ENCODE measurements at places on chromosomes 7 and 10. TPM values are rescaled to one million over a fixed set of nuclear protein-coding genes. Genes with fewer than 3 reads are reported as not detected.

DNA sequence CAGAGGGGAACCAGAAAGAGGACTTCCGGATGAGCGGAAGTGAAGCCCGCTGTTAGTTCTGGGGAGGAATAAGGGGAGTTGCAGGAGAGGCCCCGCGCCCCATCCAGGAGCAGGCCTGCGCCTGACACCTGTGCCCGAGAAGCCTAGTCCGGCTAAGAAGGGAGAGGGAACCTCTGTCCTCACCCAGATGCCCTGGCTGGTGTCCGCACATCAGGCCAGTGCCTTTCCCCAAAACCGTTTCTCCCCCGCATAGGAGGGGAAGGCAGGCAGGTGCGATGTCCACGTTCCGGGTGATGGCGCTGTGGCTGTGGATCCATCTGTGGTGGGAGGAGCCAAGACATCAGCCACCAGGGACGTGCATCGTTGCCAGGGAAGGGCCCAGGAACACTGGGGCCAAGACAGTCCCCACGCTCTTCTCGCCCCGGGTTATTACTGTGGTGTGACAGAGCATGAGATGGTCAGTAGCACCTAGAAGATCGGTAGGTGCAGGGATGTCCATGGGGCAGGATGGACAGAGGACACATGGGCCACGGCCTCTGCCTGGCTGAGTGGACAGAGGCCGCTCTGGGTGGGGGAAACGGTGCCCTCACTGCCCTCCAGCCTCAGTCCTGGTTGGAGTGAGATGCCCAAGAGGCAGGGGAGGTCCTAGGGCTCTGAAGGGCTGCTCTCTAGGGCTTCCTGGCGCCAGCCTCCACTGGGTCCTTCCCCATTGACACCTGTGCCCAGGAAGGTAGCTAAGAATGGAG is 262.7 kb downstream of the CELF2 start:
- DNase-seq, result no peak
- H3K4me3 ChIP-seq, result no peak overlapping the region
- no peaks in the 10 kb centered on the region for H3K27me3 ChIP-seq
- no peaks in the 10 kb centered on the region for H3K4me1 ChIP-seq
- no peak overlapping the region for H3K27ac ChIP-seq

Gene CDK6
- total RNA-seq, result 131 TPM

GRCh38 chr10:59611048-59611447 is 98.6 kb downstream of the SLC16A9 start:
- H3K4me3 ChIP-seq, result no peak overlapping the region
- H3K36me3 ChIP-seq, result no peaks in the 10 kb centered on the region
- H3K4me1 ChIP-seq, result no peaks in the 10 kb centered on the region
- H3K27ac ChIP-seq, result no peak overlapping the region
- DNase-seq, result no peak

Gene FAM237B
- not detected for total RNA-seq

GRCh38 chr7:124100190-124100589 is 67.3 kb upstream of the TMEM229A start:
- no peak overlapping the region for H3K4me3 ChIP-seq
- H3K4me1 ChIP-seq, result no peaks in the 10 kb centered on the region
- no peak for DNase-seq
- H3K27me3 ChIP-seq, result no peaks in the 10 kb centered on the region
- no peak overlapping the region for H3K27ac ChIP-seq

Gene MYL10
- not detected for total RNA-seq

Gene CPA2
- not detected for total RNA-seq

Gene GIMAP6
- not detected for total RNA-seq

DNA sequence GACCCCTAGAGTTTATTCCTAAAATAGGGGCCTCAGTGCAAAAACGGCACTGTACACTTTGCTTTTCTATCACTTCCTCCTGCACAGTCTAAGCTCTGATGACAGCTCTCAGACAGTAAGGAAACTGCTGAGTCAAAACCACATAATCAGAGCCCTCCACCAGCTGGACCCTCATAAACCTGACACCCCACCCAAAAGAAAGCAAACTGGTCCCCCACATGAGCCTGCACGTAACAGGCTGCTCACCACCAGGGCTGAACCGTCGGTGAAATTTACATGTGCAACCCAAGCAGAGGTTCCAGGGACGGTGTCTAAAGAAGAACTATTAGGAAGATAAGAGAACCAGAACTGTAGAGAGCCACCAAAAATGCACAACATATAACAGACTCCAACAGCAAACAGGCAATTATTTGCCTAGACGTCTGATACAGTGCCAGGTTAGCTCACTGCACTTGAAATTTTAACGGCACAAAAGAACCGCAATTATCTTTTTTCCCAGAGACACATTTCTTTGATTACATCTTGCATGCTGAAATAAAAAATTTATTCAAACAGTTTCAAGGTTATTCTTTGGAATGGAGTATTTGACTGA is 19.6 kb downstream of the SGMS1 start:
- H3K4me3 ChIP-seq, result no peak overlapping the region
- H3K27ac ChIP-seq, result peak overlapping the region; percentile 66
- H3K36me3 ChIP-seq, result no peaks in the 10 kb centered on the region

DNA sequence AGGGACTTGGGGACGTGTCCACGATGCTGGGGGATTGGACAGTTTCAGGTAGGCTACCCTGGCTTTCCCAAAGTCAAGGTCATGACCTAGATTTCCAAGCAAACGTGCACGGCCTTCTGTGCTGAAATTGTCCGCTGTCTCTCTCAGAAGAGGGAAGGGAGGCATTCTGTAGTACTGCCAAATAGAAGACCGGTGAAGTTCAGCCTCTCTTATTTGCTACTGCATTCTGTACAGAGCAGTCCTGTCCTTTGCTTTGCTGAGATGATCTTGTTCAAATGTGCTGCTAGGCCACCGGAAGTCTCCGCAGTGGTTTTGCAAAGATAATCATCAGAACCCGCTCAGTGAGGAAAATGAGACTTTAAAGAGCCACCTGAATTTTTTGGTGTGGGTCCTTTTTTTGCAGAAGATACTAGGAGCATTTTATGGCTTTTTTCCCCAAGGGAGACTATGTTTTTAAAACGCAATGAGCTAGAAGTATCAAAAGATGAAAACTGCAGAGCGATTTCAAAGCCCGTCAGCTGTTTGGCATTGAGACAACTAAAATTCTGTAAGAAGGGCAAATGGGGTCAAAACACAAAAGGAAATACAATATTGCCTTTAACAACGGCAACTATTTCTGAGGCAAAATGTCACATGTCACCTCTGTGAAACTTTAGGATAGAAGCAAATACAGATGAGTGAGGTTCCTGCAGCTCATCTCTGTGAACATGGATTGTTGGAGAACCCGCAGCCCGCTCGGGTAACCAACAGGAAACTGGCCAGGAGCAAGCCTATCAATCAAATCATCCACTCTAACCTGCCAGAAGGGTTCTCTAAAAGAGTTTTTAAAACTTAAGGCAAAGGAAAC is 1.3 kb upstream of the NMT2 start:
- DNase-seq, result no peak
- H3K4me3 ChIP-seq, result no peak overlapping the region
- H3K27me3 ChIP-seq, result no peaks in the 10 kb centered on the region

Gene CPXM2
- total RNA-seq, result not detected

Gene CPEB3
- 0.18 TPM for total RNA-seq

Gene RSPH10B
- not detected for total RNA-seq

GRCh38 chr7:39247576-39247975 is 269.9 kb downstream of the POU6F2 start:
- no peaks in the 10 kb centered on the region for H3K4me1 ChIP-seq
- H3K36me3 ChIP-seq, result no peaks in the 10 kb centered on the region
- H3K27ac ChIP-seq, result no peak overlapping the region
- no peak overlapping the region for H3K4me3 ChIP-seq
- no peaks in the 10 kb centered on the region for H3K27me3 ChIP-seq
- no peak for DNase-seq

Gene TAS2R41
- total RNA-seq, result not detected

Gene PVRIG
- not detected for total RNA-seq

DNA sequence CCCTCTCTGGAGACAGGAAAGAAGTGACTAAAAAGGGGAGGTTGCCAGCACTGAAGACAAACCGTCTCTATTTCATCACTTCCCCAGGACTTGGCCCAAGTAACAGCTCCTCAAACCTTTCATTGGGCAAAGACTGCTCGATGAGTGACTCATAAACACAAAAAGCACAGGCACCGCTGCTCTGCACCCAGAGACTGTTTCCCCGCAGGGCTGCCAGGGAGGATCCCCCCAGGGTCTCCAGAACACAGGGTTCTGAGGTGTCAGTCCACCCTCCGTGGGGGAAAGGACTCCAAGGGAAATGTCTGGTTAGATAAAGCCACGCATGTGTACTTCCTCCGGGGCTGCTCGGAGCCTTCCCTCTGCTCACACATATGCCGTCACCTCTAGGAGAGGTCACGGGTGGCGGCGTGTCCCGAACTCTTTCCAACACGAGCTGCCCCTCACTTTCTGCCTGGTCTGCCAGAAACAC is 59.9 kb downstream of the INSIG1 start:
- no peaks in the 10 kb centered on the region for H3K36me3 ChIP-seq
- peak; percentile 32 for DNase-seq
- no peak overlapping the region for H3K27ac ChIP-seq
- peaks cover 40% of the 10 kb centered on the region for H3K27me3 ChIP-seq

DNA sequence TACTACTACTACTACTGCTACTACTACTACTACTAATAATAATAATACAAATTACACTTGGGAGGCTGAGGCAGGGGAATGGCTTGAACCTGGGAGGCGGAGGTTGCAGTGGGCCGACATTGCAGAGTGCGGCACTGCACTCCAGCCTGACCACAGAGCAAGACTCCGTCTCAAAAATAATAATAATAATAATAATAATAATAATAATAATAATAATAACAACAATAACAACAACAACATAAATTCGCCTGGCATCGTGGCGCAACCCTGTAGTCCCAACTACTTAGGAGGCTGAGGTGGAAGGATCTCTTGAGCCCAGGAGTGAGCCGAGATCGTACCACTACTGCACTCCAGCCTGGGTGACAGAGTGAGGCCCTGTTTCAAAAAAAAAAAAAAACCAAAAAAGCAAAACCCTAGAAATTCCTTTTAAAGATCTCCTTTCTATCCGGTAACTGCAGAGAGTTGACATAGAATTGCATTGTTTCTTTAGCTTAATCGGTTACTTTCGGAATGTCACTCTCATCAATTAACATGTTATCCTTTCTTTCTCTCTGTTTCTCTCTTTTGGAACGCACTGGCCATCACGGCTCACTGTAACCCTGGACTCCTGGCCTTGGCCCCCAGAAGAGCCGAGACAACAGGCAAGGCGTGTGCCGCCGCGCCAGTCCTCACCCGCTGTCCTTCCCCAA is 972 bp downstream of the PHYH start:
- H3K27ac ChIP-seq, result peak overlapping the region; percentile 47
- peaks cover 5% of the 10 kb centered on the region for H3K4me1 ChIP-seq
- H3K4me3 ChIP-seq, result peak overlapping the region; percentile 42

GRCh38 chr7:107111196-107111595 is 57.6 kb upstream of the HBP1 start:
- H3K27me3 ChIP-seq, result no peaks in the 10 kb centered on the region
- no peak overlapping the region for H3K27ac ChIP-seq
- no peaks in the 10 kb centered on the region for H3K4me1 ChIP-seq
- no peaks in the 10 kb centered on the region for H3K36me3 ChIP-seq

Gene VAX1
- not detected for total RNA-seq

GRCh38 chr10:24451325-24451820 is 242.4 kb downstream of the KIAA1217 start:
- H3K27ac ChIP-seq, result no peak overlapping the region
- no peak for DNase-seq
- no peaks in the 10 kb centered on the region for H3K27me3 ChIP-seq
- no peaks in the 10 kb centered on the region for H3K36me3 ChIP-seq
- no peak overlapping the region for H3K4me3 ChIP-seq
- peaks cover 9% of the 10 kb centered on the region for H3K4me1 ChIP-seq

- no peaks in the 10 kb centered on the region for H3K27me3 ChIP-seq
- no peak for DNase-seq
- no peak overlapping the region for H3K27ac ChIP-seq
- H3K36me3 ChIP-seq, result no peaks in the 10 kb centered on the region
- H3K4me3 ChIP-seq, result no peak overlapping the region
- H3K4me1 ChIP-seq, result 0 out of 2 replicates have a peak, but pooled peaks cover 2% of the 10 kb centered on the region
These were observed 55.5 kb downstream of the SORBS1 start for GRCh38 chr10:95505641-95506040.

DNA sequence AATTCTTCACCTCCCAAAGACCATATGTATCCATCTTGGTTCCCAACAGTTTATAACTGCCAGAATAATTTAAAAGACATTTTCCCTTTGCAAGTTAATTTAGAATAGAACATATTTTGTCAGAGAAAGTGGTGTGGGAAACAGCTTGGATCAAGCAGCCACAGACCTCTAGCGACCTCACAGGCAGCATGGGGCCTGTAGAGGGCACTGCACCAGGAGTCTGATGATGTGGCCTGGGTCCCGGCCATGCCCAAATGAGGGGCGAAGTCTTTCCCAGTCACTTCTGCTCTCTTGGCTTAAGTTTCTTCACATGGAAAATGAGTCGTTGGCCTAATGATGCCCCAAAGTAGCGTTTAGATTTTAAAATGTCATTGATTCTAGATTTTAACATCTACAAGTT is 243.2 kb downstream of the SDK1 start:
- no peaks in the 10 kb centered on the region for H3K4me1 ChIP-seq
- no peak overlapping the region for H3K27ac ChIP-seq
- DNase-seq, result no peak
- no peaks in the 10 kb centered on the region for H3K36me3 ChIP-seq

GRCh38 chr7:95886501-95887090 is 114.2 kb downstream of the DYNC1I1 start:
- no peaks in the 10 kb centered on the region for H3K27me3 ChIP-seq
- no peaks in the 10 kb centered on the region for H3K36me3 ChIP-seq
- H3K27ac ChIP-seq, result no peak overlapping the region
- H3K4me1 ChIP-seq, result no peaks in the 10 kb centered on the region
- peak; percentile 19 for DNase-seq

Gene ANKRD1
- 10.8 TPM for total RNA-seq

Gene FLNC
- total RNA-seq, result 116 TPM

- DNase-seq, result no peak
- H3K27me3 ChIP-seq, result no peaks in the 10 kb centered on the region
- no peak overlapping the region for H3K4me3 ChIP-seq
- H3K36me3 ChIP-seq, result peaks cover 24% of the 10 kb centered on the region
These were observed 4.4 kb downstream of the GATAD1 start for GRCh38 chr7:92451645-92452044.

- H3K27ac ChIP-seq, result no peak overlapping the region
- H3K4me3 ChIP-seq, result no peak overlapping the region
- H3K36me3 ChIP-seq, result no peaks in the 10 kb centered on the region
These were observed 72.1 kb downstream of the USP6NL start for GRCh38 chr10:11539191-11539868.

- H3K4me1 ChIP-seq, result no peaks in the 10 kb centered on the region
- no peaks in the 10 kb centered on the region for H3K36me3 ChIP-seq
These were observed 228.0 kb upstream of the MAGI2 start for GRCh38 chr7:79681454-79681853.

Gene AKR1E2
- 2.2 TPM for total RNA-seq

DNA sequence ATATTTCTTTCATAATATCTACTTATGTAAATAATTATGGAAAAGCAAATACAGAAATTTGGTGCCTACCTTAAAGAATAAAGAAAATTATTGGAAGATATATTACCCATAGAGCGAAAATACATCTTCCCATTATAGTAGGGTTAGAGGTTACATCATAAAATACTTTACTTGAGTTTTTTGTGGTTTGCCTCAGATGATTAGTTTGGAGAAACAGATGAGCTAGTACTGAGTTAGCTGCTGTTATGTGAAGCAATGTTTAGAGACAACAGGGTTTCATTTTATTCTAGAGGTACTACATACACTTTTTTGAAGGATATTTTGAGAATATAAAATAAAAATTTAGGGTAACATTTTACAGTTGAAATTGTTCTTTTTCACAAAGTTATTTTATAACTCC is 2.9 kb upstream of the MLLT10 start:
- H3K27ac ChIP-seq, result no peak overlapping the region
- H3K27me3 ChIP-seq, result no peaks in the 10 kb centered on the region
- no peaks in the 10 kb centered on the region for H3K36me3 ChIP-seq
- peak; percentile 59 for DNase-seq
- H3K4me1 ChIP-seq, result 0 out of 2 replicates have a peak, but pooled peaks cover 2% of the 10 kb centered on the region
- no peak overlapping the region for H3K4me3 ChIP-seq

All from IMR-90 (cell line).